ENCODE measurements at places on chromosomes 16 and 17.

DNA sequence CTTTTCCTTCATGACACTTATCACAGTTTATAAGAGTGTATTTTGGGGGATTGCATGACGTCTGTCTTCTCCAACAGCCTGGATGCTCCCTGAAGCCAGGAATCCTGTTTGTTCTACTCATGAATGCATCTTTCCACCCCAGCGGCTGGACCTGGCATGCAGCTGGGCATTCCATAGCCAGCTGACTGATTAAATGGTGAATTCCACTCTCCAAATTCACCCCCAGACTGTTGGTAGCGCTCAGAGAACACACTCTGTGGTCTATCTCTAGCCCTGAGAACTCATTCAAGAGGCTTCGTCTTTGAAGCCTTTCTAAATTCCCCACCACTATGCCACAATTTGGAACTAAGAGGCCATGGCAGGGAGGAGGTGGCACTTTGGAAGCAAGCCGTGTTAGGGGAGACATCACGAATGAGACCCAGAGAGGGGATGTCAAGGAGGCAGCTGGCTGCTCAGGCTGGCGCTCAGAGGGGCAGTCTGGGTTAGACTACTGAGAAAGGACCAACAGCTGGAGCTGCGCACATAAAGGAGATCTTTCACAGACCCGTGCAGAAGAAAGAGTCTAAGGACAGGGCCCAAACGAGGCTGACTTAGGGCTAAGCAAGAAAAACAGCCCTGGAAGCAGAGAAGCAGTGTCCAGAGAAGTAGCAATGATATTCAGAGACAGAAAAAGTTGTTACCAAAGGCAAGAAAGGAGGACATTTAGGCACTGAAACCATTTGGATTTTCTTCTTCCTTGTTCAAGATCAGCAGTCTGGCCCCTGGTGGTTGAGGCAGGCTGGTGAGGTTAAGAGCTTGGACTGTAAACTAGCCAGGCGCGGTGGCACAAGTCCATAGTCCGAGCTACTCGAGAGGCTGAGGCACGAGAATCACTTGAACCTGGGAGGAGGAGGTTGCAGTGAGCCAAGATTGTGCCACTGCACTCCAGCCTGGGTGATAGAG is 42.4 kb upstream of the ZNF629 start:
- no peak for DNase-seq

DNA sequence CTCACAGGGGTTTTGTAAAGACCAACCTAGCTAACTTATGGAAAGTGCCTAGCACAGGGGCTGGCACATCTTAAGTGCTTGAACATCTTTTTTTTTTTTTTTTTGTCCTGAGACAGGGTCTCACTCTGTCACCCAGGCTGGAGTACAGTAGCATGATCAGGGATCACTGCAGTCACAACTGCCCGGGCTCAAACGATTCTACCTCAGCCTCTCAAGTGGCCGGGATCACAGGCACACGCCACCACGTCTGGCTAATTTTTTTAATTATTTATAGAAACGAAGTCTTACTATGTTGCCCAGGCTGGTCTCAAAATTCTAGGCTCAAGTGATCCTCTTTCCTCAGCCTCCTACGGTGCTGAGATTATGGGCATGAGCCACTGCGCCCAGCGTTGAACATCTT is 1.3 kb downstream of the LYRM9 start:
- no peak for DNase-seq

GRCh38 chr17:83019376-83019775 is 60.0 kb upstream of the METRNL start:
- no peak for DNase-seq

GRCh38 chr16:71338632-71339031 is 19.9 kb upstream of the CALB2 start:
- no peak for DNase-seq

DNA sequence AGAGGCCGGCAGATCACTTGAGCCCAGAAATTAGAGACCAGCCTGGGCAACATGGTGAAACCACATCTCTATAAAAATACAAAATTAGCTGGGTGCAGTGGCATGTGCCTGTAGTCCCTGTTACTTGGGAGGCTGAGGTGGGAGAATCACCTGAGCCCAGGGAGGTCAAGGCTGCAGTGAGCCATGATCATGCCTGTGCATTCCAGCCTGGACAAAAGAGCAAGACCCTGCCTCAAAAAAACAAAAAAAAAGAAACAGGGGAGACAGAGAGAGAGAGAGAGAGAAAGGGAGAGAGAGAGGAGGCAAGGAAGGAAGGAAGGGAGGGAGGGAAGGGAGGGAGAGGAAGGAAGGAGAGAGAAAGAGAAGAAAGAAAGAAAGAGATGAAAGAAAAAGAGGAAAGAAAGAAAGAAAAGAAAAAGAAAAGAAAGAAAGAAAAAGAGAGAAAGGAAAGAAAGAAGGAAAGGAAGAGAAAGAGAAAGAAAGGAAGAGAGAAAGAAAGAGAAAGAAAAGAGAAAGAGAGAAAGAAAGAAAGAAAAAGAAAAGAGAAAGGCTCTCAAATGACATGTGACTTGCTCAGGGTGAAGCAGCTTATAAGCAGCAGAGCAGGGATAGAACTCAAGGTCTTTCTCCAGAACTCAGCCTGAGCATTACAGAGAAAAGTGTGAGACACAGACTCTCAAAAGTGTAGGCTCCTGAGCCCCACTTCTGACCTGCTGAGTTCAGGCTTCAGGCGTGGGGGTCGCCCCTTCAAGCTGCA is 15.5 kb downstream of the CX3CL1 start:
- DNase-seq: no peak

DNA sequence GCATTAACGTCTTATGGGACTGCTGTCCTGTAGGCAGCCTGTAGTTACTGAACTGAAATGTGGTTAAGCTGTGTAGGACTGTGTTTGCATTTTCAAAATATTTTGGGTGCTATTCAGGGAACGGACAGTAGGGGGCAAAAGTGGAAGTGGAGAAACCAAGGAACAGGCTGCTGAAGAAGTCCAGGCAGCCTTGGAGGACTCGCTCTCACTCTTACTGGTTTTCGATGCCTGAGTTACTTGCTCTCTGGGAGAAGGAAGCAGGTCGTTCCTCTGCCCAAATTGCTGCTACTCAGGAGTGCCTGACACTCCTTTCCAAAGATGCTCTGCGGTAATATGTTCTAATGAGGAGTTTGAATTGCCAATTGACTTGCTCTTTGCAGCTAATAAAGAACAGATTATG is 64.5 kb upstream of the RBFOX1 start:
- DNase-seq: no peak

- DNase-seq: no peak
Measured at GRCh38 chr17:34539881-34540280, 39.5 kb upstream of the TMEM132E start.

DNA sequence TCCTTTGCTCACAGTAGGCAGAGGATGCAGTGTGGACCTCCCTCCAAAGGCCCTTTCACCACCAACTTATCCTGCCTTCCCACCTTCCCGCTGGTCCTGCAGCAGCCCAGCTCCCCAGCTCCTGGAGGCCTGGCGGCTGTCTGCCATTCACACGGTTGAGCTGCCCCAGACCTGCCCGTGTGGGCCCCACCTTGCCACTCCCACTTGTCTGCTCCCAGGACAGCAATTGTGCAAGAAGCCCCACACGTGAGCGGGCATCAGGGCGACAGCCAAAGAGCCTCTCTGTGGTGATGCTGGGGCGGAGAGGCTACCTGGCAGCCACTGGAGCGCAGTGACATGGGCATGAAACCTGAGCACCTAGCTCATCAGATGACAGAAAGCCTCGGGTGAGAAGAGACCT is 248.6 kb upstream of the MAF start:
- DNase-seq: no peak

GRCh38 chr16:53958341-53958880 is 254.5 kb downstream of the FTO start:
- no peak for DNase-seq

DNA sequence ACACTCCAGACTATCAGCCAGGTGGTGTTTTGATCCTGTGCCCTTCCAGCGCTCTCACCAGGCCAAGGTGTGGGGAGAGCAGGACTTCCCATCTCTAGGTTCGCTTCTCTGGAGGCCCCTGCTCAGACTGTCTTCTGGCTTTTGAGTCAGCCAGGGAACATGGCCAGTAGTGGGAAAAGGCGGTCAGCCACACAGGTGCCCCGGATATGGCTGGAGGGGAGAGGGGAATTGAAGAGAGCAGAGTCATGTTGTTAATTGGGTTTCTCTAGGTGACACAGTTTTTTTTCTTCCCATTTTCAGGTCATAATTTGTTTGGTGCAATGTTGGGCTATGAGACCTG is 1.5 kb downstream of the MINK1 start:
- DNase-seq: no peak

DNA sequence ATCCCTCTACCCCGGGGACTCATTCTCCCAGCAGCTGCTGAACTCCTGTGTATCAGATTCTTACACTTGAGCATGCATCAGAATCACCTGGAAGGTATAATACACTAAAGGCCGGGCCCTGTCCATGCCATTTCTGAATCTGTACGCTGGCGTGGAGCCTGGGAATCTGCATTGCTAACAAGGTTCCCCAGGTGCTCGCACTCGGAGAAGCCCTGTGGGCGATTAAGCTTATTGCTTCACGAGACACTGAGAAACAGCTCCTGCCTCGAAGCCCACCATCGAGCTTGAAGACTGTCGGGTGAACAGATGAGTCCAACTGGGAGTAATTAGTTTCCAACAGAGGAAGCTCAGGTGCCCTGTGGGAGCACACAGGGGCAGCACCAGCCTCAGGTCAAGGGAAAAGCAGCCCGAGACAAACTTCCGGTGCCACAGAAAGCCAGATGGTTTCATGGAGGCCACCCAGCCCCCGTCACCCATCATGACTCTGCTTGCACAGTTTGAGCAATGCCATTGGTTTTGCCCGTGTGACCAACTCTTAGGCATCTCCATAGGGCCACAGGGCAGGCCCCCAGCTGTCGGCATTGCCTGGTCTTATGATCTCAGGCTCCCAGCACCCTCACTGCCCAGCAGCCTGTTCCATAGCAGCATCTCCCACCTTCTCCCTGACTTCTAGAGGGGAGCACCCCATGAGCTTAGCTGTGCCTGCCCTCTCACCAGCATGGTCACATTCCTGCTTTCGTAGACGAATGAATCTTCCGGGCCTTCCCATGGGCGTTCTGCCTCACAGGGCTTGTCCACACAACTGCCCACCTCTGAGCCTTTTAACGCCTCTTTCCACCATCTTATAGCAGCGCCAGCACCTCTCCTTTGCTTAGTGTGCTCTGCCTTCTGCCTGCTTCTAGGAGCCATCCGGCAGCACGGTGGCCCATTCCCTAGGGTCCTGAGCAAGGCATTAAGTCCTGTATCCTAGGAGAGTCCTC is 10.9 kb downstream of the CTRB2 start:
- DNase-seq: no peak

DNA sequence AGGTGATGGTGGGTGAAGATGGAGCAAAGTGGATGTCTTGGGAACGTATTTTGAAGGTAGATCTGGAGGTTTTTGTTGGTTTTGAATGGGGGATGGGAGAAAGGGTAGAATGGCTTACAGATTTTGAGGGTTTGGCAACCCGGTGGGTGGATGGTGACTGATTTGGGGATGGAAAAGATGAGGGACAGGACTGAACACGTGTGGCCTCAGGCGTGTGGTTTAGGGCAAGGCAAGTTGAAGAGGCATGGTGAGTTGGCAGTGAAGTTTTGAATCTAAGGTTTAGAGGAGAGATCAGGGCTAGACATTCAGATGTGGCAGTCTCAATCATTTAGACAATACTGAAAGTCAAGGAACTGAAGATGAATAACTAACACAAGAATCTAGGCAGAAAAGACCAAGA is 5.0 kb upstream of the DCTPP1 start:
- DNase-seq: no peak

DNA sequence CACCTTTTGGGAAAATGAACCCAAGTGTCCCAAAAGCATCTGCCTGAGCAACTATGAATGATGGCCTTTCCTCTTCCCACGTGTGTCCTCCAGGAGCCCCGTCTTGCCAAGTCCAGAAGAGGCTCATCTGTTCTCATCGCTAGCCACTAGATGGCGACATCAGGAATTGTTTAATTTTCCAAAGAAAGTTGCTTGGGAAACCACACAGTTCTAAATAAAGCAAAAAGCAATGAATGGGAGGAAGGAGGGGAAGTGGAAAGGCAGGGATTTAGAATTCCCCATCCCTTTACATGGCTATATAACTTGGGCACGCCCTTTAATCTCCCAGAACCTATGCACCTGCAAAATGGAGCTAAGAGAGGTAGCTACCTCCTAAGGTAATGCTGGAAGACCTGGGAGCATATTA is 9.0 kb upstream of the CDH5 start:
- DNase-seq: no peak

- DNase-seq: no peak
Measured at GRCh38 chr17:77228241-77228752, 87.5 kb downstream of the SEC14L1 start.

GRCh38 chr16:10520869-10521578 is 59.4 kb downstream of the EMP2 start:
- no peak for DNase-seq

GRCh38 chr17:77742579-77742978 is 215.9 kb upstream of the TNRC6C start:
- DNase-seq: no peak

DNA sequence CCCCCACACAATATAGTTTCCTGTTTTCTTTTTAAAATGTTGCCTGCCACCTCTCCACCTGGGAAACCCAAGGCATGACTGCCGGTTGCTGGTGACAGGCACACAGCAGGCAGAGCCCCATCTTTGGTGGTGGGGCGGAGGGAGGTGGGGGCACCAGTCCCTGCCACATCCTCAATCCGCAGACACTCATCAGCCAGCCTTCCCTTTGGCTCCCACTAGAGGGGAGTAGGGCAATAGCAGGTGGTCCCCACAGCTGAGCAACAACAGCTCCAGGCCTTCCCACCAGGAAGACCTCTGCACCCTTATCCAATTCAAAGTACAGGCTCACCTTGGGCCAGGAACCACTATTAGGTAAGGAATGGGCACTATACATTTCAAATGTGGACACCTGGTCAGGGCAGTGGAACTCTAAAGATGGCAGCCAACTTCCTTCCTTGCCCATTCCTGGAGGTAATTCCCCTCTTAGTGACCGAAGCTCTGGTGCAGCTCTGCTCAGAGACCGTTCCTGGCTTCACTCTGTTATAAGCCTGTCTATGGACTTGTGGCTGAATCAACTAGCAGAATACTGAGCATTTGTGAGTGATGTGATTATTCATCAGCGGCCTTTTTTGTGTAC is 13.9 kb downstream of the RECQL5 start:
- DNase-seq: peak; percentile 16

DNA sequence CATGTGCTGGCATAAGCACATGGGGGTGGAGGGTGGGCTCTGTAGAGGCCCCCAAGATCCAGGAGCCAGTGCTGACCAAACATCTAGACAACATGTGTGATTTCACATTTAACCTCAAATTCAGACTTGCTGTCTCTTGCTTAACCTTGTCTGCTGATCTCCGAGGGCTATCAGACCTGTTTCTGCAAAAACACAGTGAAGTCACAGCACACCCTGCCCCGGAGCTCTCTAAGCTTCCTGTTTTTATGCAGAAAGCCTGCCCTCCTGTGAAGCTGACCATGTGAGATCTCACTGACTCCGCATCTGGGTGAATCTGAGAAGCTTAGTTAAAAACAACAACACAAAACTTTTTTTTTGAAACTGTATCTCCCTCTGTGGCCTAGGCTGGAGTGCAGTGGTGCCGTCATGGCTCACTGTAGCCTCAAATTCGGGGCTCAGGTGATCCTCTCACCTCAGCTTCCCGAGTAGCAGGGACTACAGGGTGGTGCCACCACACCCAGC is 6.6 kb upstream of the DPEP2 start:
- DNase-seq: peak; percentile 51

GRCh38 chr17:81428516-81428915 is 33.3 kb downstream of the BAHCC1 start:
- DNase-seq: peak; percentile 33

All from T-cell (primary cell).